ENCODE measurements at places on chromosomes 16 and 17. TPM values are rescaled to one million over a fixed set of nuclear protein-coding genes. Genes with fewer than 3 reads are reported as not detected.

Gene ABCA3
- total RNA-seq, result 7.9 TPM

Gene IRX3
- 1.6 TPM for total RNA-seq

Gene CSF3
- not detected for total RNA-seq

Gene DNAAF8
- 0.17 TPM for total RNA-seq

Gene CFDP1
- 77.3 TPM for total RNA-seq

- no peak for DNase-seq
Observed at GRCh38 chr17:3524024-3524423, 33.6 kb downstream of the TRPV3 start.

DNA sequence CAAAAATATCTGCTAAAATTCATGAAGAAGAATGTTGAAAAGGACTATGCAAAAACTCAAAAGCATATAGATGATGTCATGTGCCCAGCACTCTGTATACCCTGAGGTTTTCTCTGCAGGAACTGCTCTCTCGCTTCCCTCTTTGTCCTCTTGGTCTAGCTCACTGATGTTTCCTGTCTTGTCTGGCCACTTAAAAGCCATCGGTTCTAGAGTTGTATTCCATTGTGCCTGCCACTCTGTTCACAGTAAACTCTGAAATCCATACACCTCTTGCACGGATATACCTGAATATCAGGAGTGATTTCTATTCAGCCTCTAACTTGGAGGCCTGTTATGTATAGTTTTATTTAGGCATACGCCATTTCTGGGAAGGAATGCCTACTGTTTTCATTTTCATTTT lies 101.0 kb upstream of the CNTNAP4 start:
- no peak for DNase-seq

GRCh38 chr16:4233431-4233830 lies 8.4 kb downstream of the SRL start:
- no peak for DNase-seq

- no peak for DNase-seq
Observed at GRCh38 chr17:79291391-79291790, 216.8 kb downstream of the ENGASE start.

GRCh38 chr17:39001703-39002637 lies 34.8 kb upstream of the FBXO47 start:
- DNase-seq, result no peak

- no peak for DNase-seq
Observed at GRCh38 chr16:10740000-10740844, 3.4 kb upstream of the NUBP1 start.

- no peak for DNase-seq
Observed at GRCh38 chr16:88930716-88931115, 46.3 kb downstream of the CBFA2T3 start.

DNA sequence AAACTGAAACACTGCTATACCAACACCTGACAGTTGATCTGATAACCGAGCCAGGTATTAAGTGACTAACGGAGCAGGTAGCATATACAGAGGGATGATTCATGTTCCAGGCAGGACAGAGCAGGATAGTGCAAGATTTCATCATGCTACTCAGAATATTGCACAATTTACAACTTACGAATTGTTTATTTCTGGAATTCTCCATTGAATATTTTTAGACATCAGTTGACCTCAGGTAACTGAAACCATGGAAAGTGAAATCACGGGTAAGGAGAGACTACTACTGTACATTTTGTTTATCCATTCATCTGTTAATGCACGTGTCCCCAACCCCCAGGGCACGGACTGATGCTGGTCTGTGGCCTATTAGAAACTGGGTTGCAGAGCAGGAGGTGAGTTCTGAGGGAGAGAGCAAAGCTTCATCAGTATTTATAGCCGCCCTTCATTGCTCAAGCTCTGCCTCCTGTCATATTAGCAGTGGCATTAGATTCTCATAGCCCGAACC lies 14.5 kb upstream of the PPM1E start:
- no peak for DNase-seq

Data from H1 (cell line).